ENCODE measurements at places on chromosomes 3 and 15.

- DNase-seq = no peak
Measured at GRCh38 chr3:77541203-77541922, 501.5 kb downstream of the ROBO2 start.

GRCh38 chr3:134804508-134805480 lies 9.7 kb downstream of the EPHB1 start:
- DNase-seq = no peak

DNA sequence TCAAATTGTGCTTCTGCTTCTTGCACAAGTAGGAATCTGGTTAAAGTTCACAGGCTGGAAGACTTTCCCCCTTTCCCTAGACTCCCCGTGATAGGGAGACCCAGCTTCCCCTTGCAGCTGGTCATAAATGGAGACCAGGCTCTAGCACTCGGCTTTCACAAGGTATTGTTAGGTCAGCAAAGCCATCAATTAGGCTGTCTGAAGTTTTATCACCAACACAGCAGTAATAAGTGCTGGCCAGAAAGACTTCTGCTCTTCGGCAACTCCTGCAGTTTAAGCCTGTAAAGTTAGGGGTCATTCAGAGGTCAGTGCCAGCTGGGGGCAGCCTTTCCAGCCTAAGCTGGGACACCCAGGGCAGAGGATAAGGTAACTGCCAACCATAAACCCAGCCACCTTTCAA lies 203.4 kb downstream of the MEIS2 start:
- DNase-seq = no peak

GRCh38 chr15:33200444-33200843 lies 5.9 kb upstream of the FMN1 start:
- no peak for DNase-seq

- DNase-seq = no peak
Measured at GRCh38 chr15:76217029-76217881, 94.0 kb downstream of the ETFA start.

- no peak for DNase-seq
Measured at GRCh38 chr3:17459470-17459993, 282.9 kb downstream of the TBC1D5 start.

- DNase-seq = no peak
Measured at GRCh38 chr3:155647206-155647605, 97.7 kb downstream of the PLCH1 start.

DNA sequence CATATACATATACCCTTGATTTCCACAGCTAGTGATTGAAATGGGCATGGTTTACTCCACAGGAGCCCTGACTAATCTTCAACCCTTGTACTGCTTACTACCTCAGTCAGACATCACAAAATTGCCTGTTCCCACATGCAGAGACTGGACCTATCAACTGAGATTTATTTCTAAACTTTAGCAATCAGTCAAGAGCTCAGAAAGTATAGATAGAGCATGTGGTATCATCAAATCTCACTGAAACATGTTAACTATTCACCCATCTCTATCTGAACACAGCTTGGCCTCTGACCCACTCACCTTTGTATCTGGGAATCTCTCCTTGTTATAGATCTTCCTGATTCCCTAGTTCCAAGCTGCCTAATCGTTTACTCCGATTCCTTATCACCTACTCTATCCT lies 14.6 kb downstream of the ADAM10 start:
- DNase-seq = no peak

DNA sequence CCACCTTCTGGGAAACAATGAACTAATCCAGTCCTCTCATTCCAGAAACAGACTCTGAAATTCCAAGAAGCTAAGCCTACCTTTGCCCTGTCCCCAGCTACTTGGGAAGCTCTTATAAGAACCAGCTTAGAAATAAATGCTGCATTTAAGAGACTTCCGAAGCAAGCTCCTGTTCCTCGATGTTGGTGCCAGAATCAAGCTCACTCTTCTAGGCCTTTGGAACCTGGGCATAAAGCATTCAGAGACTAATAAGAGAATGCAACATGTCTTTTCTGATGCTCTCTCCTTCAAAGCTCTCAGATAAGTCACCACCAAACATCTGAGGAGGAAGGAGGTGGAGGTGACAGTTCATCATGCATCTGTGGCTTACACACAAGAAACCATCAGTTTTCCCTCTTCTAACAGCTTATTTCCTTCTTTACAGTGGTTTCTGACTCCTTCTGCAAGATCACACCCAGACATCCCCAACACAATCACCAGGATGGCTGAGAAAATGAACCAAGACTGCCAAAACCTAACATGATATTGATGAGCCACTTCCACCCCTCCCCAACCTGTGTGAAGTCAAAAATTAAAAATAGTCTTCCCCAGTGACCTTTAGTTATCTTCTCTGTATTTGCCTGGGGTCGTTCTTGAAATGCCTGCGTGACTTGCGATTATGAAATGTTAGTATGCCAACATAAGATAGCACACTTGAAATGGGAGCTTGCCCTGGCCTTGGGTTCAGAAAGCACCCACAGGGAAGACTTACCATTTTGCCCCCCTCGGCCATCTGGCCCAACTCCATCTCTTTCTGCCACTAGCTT lies 11.5 kb downstream of the ARHGEF3 start:
- no peak for DNase-seq

GRCh38 chr15:58608129-58608590 lies 141.3 kb downstream of the ADAM10 start:
- no peak for DNase-seq

DNA sequence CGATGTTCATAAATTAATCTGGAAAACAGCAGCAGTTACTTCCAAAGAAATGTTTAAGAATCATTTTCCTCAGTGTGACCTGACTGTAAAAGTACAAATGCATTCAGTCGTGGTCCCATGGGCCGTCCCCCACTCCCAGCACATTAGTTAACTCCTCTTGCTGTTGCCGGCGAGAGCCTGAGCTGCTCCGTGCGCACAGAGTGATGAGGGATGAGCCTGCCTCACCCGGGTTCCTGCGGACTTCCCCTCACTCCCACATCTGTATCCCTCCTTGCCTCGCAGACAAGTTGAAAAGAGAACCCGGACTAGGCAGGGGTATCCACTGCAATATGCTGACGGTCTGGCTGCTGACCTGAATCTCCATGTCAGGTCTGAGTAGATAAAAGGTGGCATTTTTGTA lies 861.7 kb upstream of the NR2F2 start:
- DNase-seq = no peak

GRCh38 chr3:160780245-160780644 lies 24.2 kb downstream of the PPM1L start:
- DNase-seq = no peak

DNA sequence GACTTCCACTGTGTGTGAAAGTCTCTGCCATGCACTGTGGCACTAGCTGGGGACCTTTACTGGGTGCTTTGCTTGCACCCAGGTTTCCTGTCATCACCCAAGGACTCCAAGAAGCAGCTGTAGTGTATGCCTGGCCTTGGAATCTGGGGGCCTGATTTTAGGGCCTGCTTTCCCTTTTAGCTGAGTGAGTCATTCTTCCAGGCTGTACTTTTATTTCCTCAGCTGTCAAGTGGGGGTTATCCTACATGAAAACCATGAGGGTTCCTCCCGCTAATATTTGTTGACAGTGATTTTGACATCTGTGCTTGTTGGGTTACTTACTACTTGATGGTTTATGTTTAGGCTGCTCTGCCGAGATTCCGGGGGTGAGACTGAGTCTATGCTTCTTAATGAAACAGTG lies 18.5 kb downstream of the GORASP1 start:
- DNase-seq = no peak

DNA sequence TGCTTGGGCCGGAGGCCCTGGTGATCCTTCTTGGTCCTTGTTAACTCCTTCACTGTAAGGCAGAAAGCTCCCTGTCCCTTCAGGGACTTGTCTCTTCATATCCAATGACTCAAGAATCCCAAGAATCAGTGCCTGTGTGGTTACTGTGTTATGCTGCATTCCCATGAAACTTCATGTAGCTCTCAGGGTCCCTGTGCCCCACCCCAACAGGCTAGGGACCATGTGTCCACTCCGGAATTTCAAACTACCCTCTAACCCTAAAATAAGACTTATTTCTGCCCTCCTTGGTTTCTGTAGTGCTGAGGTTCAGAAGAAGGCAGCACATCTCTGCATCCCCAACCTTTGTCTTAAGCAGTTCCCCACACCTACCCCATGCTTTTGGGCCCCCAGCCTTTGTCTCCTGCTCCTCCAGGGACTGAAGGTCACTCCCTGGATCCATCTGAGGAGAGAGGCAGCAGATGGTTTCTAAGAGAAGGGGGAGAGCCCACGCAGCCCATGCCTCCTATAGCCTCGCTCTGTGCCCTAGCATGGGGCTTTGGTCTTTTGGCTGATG lies 531 bp upstream of the MAP1A start:
- no peak for DNase-seq

- DNase-seq = no peak
Measured at GRCh38 chr3:134485075-134485717, 589 bp downstream of the ANAPC13 start.

GRCh38 chr15:99371180-99372103 lies 120.2 kb downstream of the LRRC28 start:
- no peak for DNase-seq

- DNase-seq = no peak
Measured at GRCh38 chr15:67184208-67184925, 70.1 kb downstream of the AAGAB start.

DNA sequence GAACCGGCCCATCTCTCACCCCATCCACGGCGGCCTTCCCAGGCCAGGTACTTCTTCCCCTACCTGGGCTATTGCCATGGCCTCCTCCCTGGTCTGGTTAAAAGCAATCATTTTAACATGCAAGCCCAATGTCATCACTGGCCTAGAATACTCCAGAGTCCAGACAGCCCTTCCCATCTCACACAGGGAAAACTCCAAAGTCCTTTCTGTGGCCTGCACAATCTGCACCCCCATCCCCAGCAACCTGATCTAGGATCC lies 45.8 kb upstream of the SLCO2A1 start:
- DNase-seq = no peak

- DNase-seq = no peak
Measured at GRCh38 chr3:16301507-16301906, 36.5 kb downstream of the OXNAD1 start.

DNA sequence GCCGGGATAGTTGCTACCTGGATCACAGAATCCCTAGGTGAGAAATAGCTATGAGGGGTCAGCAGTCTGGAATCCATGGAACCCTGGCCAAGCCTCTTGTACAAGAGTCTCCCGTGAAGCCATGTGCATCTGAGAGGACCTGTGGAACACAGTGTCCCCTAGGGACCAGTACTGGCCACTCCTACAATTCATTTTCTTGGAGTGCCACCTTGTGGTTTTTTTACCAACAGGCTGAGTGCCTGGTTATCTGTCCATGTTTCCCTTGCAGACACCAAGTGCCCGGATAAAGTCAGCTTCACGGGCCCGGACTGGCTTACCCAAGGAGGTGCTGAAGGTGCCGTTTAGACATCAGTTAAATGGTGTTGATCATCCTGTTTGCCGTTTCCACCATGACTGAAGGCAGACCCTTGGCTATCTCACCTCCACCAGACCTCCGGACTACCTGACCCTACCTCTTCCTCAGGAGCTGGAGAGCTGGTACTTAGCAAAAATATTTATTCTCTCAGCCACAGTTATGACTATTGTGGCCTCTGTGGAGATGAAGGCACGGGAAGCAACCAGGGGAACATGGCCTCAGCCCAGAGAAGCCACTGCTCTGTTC lies 93.9 kb downstream of the RBPMS2 start:
- DNase-seq = no peak

GRCh38 chr3:61158216-61158615 lies 93.0 kb downstream of the FHIT start:
- DNase-seq = no peak

DNA sequence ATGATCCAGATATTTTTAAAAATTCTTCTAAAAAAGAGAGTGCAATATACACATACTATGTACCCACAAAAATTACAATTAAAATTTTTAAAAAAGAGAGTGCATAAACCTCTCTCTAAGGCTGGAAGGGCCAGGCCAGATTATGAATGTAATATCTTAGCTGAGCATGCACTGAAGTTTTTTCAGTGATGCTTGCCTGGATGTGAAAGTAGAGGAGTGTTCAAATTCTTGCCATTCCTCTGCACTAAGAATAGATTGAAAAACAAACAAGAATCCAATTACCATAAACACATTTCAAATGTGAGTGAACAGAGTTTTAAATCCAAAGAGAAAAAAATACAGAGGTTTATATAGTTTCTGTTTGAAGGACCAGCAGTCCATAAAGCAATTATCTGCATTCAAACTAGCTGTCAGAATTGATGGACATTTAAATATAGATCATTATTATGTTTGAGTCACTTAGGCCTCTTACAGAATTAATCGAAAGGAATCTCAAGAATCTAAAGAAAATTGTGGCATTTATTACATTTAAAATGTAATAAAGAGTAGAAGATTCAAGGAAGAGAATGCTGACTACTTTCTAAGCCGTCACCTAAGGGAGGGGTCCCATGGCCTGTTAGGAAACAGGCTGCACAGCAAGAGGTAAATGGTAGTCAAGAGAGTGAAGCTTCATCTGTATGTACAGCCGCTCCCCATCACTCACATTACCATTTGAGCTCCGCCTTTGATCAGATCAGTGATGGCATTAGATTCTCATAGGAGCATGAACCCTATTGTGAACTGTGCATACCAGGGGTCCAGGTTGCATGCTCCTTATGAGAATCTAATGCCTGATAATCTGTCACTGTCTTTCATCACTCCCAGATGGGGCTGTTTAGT lies 159.3 kb upstream of the MDFIC2 start:
- DNase-seq = no peak

DNA sequence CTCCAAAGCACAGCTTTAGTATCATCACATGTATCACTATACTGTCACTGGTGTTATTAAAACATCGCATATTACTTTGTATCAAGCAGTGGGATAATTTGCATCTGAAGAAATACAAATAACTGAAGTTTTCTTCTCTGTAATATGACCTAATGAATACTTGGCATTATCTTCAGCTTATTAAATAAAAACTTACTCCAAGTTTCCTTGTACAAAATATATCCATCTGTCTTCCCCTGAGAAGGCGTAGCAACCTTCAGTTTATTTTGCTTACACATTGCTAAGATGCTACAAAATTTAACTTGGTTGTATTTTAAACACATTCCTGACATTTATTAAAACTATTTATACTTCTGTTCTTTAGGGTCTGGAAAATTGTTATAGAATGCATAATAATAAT lies 13.7 kb downstream of the FGF7 start:
- no peak for DNase-seq

- no peak for DNase-seq
Measured at GRCh38 chr15:37517191-37517895, 417.0 kb upstream of the MEIS2 start.

DNA sequence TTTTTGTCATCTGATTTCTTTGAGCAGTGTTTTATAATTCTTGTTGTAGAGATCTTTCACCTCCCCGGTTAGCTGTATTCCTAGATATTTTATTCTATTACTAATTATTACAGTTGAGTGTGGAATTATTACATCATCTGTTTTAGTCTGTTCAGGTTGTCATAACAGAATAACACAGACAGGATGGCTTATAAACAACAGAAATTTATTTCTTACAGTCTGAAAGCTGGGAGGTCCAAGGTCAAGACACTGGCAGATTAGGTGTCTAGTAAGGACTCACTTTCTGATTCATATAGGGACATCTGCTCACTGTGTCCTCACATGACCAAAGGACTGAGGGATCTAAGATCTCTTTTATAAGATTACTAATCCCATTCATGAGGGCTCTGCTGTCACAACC lies 121.3 kb upstream of the THBS1 start:
- no peak for DNase-seq

GRCh38 chr3:176376531-176376930 lies 820.8 kb downstream of the TBL1XR1 start:
- DNase-seq = no peak

Data from stimulated activated CD4-positive, alpha-beta T cell treated with anti-CD3 and anti-CD28 coated beads, TNF-alpha, amount 100 ng/mL, for 48 hours (primary cell).